Mesothelial cell of epicardium (in vitro differentiated cells): ENCODE measurements at places on chromosomes 3 and 15.

DNA sequence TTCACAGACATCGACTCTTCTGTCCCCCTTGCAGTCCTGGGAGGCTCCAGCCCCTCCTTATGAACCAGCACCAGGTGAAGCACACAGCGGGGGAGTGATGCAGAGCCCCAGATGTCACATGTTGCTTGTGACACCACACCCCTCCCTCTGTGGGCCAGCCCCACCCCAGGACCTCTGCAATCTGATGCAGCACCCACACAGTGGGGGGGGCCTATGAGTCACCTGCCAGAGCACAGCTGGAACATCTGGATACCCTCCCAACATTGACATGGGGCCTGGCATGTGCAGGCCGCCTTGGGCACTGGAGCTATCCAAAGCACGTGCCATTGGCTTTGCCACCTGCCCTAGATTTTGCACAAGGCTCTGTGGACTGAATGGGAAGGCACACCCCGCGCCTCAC lies 70.5 kb downstream of the FEM1B start:
- DNase-seq = no peak

GRCh38 chr15:76366714-76367113 lies 30.1 kb downstream of the ISL2 start:
- no peak for DNase-seq

GRCh38 chr15:90529011-90529370 lies 732 bp upstream of the CRTC3 start:
- DNase-seq = no peak

- DNase-seq = no peak
These were observed 16.4 kb downstream of the SLC24A1 start for GRCh38 chr15:65638109-65638508.

GRCh38 chr3:68941055-68941454 lies 8.7 kb upstream of the TAFA4 start:
- no peak for DNase-seq

DNA sequence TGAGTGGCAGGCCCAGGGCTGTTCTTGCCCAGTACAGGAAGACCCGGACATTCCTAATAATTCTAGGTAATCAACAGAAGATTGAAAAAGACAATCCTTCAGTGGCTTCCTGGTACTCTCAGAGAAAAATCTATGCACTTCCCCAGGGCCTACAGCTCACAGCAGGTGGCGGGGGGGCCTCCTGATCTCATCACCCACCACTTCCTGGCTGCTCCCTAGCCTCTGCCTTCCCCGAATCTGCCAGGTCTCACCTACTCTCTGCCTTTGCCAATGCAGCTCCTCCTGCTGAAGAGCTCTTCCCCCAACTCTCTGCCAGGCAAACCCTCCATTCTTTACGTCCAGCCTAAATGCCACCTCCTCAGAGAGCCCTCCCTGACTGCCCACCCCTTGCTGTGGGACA lies 37.5 kb downstream of the EHD4 start:
- DNase-seq = no peak

GRCh38 chr15:72783004-72783639 lies 436 bp downstream of the ADPGK start:
- no peak for DNase-seq

- DNase-seq = peak; percentile 83
These were observed 4.6 kb downstream of the BCL6 start for GRCh38 chr3:187740421-187741399.

DNA sequence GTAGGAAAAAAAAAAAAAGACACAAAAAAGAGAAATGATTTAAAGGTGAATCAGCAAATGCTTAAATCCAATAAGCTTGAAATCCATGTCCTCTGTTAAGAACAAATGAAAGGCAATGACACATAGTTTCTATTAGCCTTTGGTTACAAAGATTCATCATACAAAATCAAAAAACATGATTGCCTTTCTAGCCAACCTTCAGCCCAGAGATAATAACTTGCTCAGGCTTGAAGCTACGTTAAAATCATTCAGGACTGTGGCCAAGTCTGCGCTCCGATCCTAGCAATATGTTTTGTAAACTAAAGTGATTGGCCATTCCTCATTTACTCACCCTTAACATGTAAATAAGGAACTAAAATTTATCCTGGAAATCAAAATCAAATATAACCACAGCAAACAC lies 556.7 kb downstream of the FGF12 start:
- no peak for DNase-seq

DNA sequence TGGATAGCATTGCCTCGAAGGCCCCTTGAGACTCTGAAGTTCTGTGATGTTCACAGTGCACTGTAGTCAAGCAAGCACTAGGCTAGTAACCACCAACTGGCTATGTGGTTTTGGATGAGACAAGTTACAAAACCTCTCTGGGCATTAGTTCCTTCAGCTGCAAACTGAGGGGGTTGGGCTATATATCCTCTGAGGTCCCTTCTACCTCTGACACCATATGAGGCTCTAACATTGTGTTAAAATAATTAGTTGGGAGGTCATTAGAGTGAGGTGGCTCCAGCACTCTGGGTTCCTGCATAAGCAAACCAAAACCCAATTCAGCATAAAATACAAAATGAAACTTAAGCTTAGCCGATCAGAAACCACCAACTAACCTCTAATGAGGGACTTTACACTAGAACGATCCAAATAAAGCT lies 209.5 kb upstream of the LRRN1 start:
- no peak for DNase-seq

DNA sequence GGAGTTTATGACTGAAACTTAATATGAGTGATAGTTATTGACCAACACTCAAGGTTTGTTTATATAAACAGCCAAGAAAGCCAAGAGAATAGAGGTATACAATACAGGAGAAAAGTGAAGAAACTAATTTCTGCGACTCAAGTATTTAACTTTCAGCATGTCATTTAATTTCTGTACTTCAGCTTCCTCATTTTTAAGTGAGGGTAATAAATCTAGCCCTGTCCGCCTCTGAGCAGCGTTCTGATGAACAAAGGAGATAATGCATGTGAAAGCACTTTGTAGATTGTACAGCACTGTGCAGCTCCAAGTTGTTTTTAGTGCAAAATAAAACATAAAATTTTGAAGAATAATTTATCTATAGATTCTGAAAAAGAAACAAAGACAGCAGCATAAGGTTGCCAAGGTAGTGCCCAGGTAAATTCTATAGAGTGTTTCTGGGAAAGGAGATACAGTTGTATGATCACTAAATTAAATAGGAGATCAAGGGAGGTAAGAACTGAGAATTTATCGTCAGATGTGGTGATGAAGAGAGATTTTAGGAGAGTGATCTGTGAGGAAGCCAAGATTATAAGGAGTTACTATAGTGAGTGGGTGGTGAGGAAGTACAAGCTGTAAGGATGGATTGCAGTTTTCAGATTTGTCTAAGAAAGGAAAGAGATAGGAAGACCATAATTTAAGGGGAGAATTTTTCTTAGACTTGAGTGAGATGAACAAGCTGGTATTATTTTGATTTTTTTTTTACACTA lies 71.3 kb downstream of the RASA2 start:
- no peak for DNase-seq

GRCh38 chr3:127857333-127857732 lies 35.0 kb upstream of the MGLL start:
- no peak for DNase-seq

DNA sequence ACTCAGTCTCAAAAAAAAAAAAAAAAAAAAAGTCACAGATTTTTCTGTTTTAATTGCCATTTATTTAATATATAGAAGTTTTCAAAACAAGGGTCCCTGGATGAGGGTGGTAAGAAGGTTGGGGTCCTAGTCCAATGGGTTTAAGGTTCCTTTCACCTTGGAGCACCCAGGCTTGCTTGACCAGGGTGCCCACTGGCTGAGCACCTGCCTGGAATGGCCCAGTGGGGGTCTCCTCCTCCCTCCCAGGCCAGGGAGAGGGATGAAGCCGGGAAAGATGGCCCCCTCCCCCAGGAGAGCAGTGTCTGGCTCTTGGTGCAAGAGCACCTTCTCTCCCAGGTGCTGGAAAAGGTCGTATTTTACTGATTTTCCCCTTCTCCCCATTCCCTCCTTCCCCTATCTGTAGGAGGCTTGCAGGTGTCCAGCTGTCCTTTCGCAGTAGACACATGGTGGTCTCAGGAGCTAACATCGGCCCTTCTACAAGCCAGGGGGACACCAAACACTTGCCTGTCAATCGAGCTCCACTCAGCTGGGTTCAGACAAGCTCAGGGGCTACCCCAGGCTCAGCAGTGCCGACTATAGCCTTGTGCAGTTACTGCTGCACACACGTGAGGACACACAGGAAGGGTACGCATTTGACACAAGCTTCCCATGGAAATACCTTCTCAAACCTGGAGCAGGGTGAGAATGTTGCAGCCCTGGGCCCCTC lies 112.3 kb upstream of the KLF13 start:
- DNase-seq = no peak

GRCh38 chr15:67091980-67092677 lies 26.7 kb downstream of the SMAD3 start:
- DNase-seq = no peak

GRCh38 chr3:12194669-12195161 lies 36.0 kb upstream of the TIMP4 start:
- DNase-seq = no peak

DNA sequence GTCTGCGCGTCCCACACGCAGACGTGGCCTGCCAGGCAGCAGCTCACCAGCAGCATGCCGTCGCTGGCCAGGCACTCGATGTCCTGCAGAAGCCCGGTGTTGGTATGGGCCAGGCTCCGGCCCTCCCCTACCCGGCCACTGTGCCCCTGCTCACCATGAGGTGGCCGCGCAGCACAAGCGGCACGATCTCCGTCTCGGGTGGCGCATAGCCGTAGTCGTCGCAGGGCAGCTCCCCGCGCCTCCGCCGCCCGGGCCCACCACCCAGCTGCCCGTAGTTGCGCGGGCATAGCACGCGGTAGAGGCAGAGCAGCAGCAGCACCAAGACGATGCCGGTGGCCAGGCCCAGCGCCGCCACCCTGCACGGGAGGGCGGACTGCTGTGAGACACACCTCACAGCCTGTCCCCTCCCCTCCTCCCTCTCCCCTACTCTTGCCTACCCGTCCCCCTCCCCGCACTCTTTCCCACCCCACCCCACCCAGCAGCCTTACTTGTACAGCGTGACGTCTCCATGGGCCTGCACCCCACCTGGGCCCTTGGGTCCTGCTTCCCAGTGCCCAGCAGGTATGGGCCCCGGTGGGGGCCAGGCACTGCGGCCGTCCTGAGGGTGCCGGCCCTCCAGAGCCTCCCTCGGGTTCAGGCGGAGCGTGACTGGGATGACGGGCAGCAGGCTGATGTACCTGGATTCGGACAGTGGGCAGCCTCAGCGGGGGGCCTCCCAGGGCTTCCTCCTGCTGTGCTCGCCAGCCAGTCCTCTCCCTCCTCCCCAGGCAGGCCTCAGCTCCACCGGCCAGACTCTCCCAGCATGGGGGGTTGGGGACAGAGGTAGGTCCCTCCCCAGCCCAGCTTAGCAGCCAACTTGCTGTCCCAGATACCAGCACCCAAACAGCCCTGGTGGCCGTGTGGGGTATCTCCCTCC lies 37.6 kb downstream of the PTPN23 start:
- no peak for DNase-seq

DNA sequence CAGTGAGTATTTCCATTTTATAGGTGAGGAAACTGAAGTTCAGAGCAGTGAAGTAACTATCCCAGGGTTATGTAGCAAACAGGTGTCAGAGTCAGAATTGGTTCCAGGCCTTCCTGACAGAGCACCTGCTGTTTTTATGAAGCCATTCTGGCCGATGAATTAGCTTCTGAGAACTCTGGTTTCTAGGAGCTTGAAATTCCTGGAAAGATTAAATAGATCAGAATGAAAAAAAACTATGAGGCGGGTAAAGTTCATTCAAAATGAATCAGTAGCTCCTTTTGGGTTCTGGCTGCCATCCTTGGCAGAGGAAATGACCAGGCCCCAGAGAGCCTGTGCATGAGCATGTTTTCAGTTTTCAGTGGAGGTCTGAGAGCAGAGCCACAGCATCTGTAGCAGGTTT lies 59.3 kb upstream of the CFAP161 start:
- no peak for DNase-seq

GRCh38 chr15:82111918-82112317 lies 66.1 kb upstream of the MEX3B start:
- DNase-seq = no peak

GRCh38 chr3:65433480-65433879 lies 605.2 kb downstream of the MAGI1 start:
- DNase-seq = no peak

- no peak for DNase-seq
These were observed 97.7 kb downstream of the RPL39L start for GRCh38 chr3:187041362-187042307.

DNA sequence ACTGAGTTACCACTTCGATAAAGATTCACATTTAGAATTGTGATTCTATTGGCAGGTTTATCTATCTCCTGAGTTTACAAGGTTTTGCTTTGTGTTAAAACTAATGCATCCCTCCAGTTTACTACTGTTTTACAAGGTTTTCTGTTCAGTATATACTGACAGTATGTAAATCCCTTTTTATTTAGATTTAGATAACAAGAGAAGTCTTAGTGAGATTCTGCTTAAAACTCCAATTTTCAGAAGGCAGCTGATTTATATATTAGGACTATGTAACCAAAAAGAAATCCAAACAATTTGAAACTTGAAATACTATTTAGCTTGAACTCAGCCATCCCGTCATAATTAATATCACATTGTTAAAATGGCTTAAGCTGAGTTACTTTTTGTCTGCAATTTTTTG lies 619.2 kb downstream of the NAALADL2 start:
- DNase-seq = no peak

DNA sequence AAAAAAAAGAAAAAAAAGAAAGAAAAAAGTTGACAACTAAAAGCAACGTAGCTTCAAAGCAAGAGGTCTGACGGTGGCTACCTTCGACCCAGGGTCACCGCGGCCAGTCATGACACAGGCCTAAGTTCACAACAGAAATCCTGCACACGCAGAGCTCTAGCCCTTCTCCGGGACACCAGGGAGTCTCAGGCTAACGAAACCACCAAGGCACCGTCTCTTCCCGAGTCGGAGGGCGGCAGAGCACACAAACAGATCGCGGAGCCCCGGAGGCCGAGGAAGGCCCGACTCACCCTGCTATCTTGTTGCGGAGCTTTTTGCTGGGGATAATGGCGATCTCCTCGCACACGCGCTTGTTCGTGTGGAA lies 584 bp downstream of the RPS17 start:
- DNase-seq = no peak

DNA sequence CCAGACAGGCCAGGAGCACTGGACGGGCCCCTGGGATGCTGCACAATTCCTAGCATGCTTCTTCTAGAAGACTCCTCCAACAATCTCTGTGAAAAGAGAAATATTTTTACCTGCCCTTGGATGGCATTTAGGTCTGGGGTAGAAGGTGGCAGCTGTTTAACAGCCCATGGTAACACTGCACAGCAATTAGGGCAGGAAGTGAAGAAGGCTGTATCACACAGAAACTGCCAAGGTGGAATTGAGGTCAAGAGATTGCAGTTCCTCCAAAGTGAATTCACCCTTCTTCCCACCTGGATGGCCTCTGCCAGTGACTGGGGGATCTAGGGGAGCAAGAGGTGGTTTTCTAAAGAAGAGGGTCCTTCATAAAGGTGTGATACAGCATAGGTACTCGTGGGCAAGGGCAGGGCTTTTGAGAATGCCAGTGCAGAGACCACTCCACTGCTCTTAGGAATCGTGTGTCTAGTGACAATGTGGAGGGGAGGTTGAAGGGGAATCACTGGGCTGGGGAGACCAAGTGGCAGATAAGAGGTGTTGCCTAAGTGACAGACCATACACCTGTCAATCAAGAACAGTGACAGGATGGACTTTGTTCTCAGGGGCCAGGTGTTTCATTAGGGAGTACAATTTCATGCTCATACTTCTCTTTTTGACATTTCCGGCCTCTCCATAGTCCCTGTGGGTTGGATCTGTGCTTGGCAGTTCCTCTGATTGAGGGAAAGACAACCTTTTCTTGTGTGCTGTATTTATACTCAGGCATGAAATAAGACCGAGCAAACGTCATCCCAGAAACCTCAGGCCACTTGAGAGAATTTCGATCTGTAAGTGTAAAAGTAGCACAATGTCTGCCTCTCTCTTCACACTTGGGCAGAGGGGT lies 83.5 kb upstream of the BCL6 start:
- DNase-seq = no peak
